A549 treated with Hydrocortisone at 1 μM for 4 hours (cell line): ENCODE measurements at places on chromosomes 3 and 15. TPM values are rescaled to one million over a fixed set of nuclear protein-coding genes. Genes with fewer than 3 reads are reported as not detected.

NR2E3 gene
- total RNA-seq, result 0.14 to 0.31 TPM (median 0.22 TPM) in 5 replicates

TF gene
- 0.91 to 2.4 TPM (median 1.4 TPM) in 5 replicates for total RNA-seq

PPARG gene
- total RNA-seq, result 37.4 to 43.6 TPM (median 41.5 TPM) in 5 replicates

FBXW12 gene
- not detected in 5 replicates for total RNA-seq

DNAJC19 gene
- 21.3 to 23.6 TPM (median 23.2 TPM) in 5 replicates for total RNA-seq

CDHR4 gene
- total RNA-seq, result 0.15 to 0.30 TPM (median 0.26 TPM) in 5 replicates

CASR gene
- total RNA-seq, result not detected in 5 replicates

LMOD3 gene
- total RNA-seq, result not detected in 5 replicates

MINDY4B gene
- total RNA-seq, result not detected in 5 replicates

XPC gene
- 29.5 to 38.7 TPM (median 31.8 TPM) in 5 replicates for total RNA-seq

CNTN6 gene
- total RNA-seq, result not detected in 5 replicates

WDR93 gene
- total RNA-seq, result 0.10 to 0.24 TPM (median 0.16 TPM) in 5 replicates

TUSC7 gene
- total RNA-seq, result not detected in 5 replicates

ULK4 gene
- 4.7 to 9.0 TPM (median 5.3 TPM) in 5 replicates for total RNA-seq

ACVR2B gene
- total RNA-seq, result 2.0 to 3.1 TPM (median 3.0 TPM) in 5 replicates

DGKG gene
- 7.0 to 13.9 TPM (median 7.2 TPM) in 5 replicates for total RNA-seq

MKRN2OS gene
- total RNA-seq, result not detected in 5 replicates

SLC9C1 gene
- not detected in 5 replicates for total RNA-seq

ATP13A5 gene
- not detected in 5 replicates for total RNA-seq

SLC7A14 gene
- not detected in 5 replicates for total RNA-seq

PRTG gene
- total RNA-seq, result 8.3 to 11.1 TPM (median 10.2 TPM) in 5 replicates
